Ascending aorta (tissue), 2 donors: ENCODE measurements at places on chromosomes 6 and 20.

DNA sequence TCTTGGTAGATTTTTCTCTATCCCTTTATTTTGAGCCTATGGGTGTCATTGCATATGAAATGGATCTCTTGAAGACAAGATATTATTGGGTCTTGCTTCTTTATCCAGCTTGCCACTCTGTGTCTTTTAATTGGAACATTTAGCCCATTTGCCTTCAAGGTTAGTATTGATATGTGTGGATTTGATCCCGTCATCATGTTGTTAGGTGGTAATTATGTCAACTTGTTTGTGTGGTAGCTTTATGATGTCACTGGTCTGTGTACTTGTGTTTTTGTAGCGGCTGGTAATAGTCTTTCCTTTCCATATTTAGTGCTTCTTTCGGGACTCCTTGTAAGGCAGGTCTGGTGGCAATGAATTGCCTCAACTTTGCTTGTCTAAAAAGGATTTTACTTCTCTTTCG is 61.9 kb downstream of the UNC5CL start:
- H3K36me3 ChIP-seq: no peaks in the 10 kb centered on the region
- H3K27ac ChIP-seq: no peak overlapping the region
- no peaks in the 10 kb centered on the region for H3K4me1 ChIP-seq
- H3K27me3 ChIP-seq: no peaks in the 10 kb centered on the region

- peak overlapping the region; percentile 85 for H3K4me3 ChIP-seq
- no peaks in the 10 kb centered on the region for H3K36me3 ChIP-seq
- peaks cover 4% of the 10 kb centered on the region for H3K4me1 ChIP-seq
- peak overlapping the region; percentile 100 for H3K27ac ChIP-seq
These were observed 39.8 kb downstream of the GNAS start for GRCh38 chr20:58892141-58892931.

DNA sequence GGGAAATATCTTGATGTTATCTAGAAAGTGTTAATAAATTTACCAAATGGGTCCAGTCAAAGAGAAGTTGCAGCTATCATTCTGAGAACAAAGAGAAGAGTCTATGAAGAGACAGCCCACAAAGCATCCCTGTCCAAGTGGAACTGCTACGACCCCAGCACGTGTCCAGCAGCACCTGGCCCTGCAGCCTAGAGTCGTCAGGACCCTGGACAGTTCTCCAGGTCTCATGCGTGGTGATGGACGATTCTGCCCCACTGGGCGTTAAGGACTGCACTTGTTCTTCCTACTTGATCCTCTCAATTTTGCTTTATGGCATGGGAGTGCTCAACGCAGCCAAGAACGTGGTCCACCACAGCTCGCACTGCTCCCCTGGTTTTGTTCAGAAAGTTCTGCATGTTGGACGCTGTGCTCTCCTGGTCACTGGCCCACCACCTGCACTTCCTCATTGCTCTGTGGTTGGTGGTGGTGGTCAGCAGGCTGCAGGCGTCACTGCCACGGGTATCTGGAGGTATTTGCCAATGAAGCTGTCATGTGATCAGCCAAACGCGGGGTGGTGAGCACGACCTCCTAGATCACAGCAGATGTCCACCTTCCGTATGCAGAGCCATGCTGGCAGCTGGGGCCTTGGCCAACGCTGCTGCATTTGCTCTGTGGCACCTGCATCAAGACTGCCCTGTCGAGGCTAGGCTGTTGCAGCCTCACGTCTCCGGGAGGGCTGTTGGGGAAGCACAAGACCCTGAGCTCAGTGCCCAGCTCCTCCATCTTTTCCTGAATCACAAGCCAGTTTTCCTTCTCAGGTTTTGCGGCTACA is 356.4 kb downstream of the CDH4 start:
- no peaks in the 10 kb centered on the region for H3K27me3 ChIP-seq
- no peak overlapping the region for H3K27ac ChIP-seq
- H3K36me3 ChIP-seq: no peaks in the 10 kb centered on the region
- no peak overlapping the region for H3K4me3 ChIP-seq

GRCh38 chr6:81722506-81723223 is 29.8 kb downstream of the TENT5A start:
- no peak for DNase-seq
- no peak overlapping the region for H3K4me3 ChIP-seq
- H3K27me3 ChIP-seq: no peaks in the 10 kb centered on the region

DNA sequence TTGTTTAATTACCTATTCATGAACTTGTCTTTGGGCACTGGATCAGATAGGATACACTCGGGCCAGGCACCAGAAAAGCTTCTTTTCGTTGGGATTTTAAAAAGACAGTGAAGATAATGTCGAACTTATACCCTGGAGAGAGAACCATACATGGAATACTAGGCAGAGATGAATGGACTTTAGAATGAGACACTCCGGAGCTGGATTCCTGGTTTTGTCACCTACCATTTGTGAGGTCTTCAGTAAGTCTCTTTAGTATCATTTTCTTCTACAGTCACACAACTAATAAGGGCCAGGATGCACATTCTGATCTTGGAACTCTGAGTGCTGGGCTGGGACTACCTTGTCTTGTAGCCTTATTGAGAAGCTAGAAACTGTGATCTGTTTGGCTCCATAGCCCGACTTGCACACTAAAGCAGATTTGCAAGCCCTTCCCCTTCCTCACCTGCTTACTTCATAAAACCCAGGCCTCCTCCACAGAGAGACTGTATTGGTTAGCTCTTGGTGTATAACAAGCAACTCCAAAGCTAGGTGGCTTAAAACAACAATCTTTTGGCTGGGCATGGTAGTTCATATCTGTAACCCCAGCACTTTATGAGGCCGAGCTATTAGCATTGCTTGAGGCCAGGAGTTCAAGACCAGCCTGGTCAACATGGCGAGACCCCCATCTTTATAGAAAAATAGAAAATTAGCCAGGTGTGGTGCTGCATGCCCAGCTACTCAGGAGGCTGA is 7.4 kb upstream of the IFT52 start:
- no peak overlapping the region for H3K4me3 ChIP-seq
- H3K27ac ChIP-seq: no peak overlapping the region
- H3K4me1 ChIP-seq: no peaks in the 10 kb centered on the region
- no peak for DNase-seq
- no peaks in the 10 kb centered on the region for H3K27me3 ChIP-seq

GRCh38 chr6:41638935-41639808 is 904 bp downstream of the MDFI start:
- peaks cover 19% of the 10 kb centered on the region for H3K27me3 ChIP-seq
- no peak for DNase-seq
- no peaks in the 10 kb centered on the region for H3K36me3 ChIP-seq

GRCh38 chr6:86152546-86152945 is 509.9 kb upstream of the SYNCRIP start:
- peaks cover 4% of the 10 kb centered on the region for H3K4me1 ChIP-seq
- no peak overlapping the region for H3K4me3 ChIP-seq
- DNase-seq: no peak
- no peak overlapping the region for H3K27ac ChIP-seq
- H3K27me3 ChIP-seq: no peaks in the 10 kb centered on the region

DNA sequence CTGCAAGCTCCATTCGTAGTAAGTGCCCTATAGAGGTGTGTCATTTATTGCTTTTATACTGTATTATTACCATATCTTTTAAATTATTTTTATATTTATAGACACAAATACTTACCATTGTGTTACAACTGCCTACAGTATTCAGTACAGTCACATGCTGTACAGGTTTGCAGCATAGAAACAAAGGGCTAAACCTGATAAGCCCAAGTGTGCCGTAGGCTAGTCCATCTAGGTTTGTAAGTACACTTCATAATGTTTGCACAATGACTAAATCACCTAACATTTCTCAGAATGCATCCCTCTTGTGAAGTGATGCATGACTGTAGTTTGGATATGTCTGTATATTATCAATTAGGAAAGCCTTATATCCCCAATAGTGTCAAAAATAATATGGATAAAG is 122.8 kb downstream of the CLVS2 start:
- no peaks in the 10 kb centered on the region for H3K4me1 ChIP-seq
- no peaks in the 10 kb centered on the region for H3K27me3 ChIP-seq
- DNase-seq: no peak
- no peak overlapping the region for H3K4me3 ChIP-seq

GRCh38 chr6:151807513-151808370 is at the start of gene ESR1:
TSS of gene ESR1 (plus strand) at chr6:151807682. CDS start at chr6:151807913, 231 bp downstream.
- H3K36me3 ChIP-seq: no peaks in the 10 kb centered on the region
- H3K27ac ChIP-seq: peak within 1 kb of the TSS; percentile 58
- H3K27me3 ChIP-seq: no peaks in the 10 kb centered on the region
- H3K4me3 ChIP-seq: peak within 1 kb of the TSS; percentile 64

DNA sequence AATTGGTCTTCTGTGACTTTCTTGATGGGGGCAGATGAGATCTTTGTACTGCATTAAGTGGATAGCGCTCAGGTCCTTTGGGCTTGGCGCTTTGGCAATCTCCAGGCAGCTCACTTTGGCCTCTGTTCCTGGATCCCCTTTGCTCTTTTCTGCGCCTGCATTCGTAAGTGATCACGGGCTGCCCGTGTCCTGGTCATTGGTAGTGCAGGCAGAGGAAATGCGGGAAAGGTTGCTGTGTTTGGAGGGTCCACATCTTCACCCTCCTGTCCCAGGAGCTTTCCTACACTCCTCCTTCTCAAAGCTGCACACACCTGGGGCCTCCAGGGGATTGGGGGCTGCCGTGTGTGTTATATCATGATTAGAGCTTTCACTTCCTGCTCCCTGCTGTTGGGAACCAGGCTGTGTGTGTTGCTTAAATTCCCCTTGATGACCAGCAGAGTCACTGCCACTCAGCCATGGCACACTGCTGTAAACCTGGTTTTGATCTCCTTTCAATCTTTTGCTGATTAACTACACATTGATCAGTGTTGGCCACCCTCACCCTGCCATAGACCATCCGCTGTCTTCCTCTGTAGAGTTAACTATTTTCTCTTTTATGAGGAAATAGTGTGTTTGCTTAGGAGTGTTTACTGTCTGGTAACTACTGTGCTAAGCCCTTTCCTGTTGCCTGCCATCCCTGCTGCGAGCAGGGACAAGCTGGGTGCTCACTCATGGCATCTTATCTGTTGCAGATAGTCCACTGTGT is 13.0 kb upstream of the SNHG17 start:
- DNase-seq: no peak
- no peak overlapping the region for H3K4me3 ChIP-seq
- H3K27me3 ChIP-seq: no peaks in the 10 kb centered on the region
- H3K36me3 ChIP-seq: peaks cover 17% of the 10 kb centered on the region

DNA sequence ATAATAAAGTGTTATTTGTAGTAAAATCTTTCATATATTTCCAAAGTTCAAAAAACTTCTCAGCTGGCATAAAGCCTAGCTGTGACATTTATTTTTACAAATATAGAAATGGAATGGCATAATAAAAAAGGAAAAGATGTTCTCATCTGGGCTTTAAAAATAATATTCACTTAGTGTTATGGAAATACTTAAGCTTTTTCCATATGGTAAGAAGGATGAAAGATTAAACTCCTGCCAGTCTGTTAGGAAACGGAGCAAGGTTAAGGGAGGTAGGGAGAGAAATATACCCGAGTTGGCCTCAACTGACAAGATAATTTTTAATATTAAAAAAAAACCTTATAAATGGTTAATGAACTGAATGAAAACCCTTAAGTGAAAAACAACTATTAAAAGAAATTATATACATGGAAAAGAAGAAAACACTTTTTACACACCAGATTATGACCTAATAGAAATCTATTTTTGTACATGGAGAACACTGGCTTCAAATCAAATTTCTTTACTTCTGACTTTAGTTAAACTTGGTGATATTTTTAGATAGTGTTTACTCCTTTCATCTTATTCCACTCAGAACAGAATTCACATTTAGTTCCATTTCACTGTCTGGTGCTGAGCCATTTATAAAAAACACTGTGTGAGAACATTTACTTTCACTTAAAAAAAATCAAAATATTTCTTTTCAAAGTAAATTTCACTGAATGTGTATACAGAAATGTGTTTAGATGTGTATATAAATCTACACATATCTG is 137.0 kb downstream of the DST start:
- no peak for DNase-seq
- H3K27me3 ChIP-seq: no peaks in the 10 kb centered on the region
- H3K4me3 ChIP-seq: peak overlapping the region; percentile 16
- peak overlapping the region; percentile 82 for H3K27ac ChIP-seq
- no peaks in the 10 kb centered on the region for H3K4me1 ChIP-seq

- H3K27ac ChIP-seq: peak overlapping the region; percentile 72
- no peak for DNase-seq
- no peaks in the 10 kb centered on the region for H3K4me1 ChIP-seq
- H3K4me3 ChIP-seq: peak overlapping the region; percentile 87
- no peaks in the 10 kb centered on the region for H3K36me3 ChIP-seq
These were observed 1.3 kb downstream of the SEC63 start for GRCh38 chr6:107956586-107957307.

DNA sequence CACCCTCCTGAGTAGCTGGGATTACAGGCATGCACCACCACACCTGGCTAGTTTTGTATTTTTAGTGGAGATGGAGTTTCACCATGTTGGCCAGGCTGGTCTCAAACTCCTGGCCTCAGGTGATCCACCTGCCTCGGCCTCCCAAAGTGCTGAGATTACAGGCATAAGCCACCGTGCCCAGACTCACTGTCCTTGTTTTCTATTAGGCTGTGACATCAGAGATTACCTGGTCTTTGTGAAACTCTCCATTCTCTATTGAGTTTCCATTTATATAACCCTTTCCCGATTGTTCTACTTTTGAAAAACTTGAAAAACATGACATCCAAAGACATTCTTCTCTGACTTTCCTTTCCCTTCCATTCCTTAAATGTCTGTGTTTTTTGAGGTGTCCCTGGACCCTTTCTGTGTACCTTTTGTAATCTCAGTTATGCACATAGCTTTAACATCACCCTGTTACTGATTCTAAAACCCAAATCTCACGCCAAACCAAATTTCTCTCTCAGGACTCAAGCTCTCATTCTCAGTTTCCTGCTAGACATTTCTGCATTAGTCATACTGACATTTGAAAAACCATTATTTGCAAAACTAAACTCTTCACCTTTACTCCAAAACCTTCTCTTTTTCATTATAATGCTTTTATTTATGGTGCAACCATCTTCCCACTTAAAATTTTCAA is 137.0 kb downstream of the KHDC1L start:
- H3K4me1 ChIP-seq: no peaks in the 10 kb centered on the region
- H3K27ac ChIP-seq: no peak overlapping the region
- H3K27me3 ChIP-seq: no peaks in the 10 kb centered on the region
- no peak overlapping the region for H3K4me3 ChIP-seq
